Suprapubic skin (tissue), 4 donors: ENCODE measurements at places on chromosomes 4 and X. TPM values are rescaled to one million over a fixed set of nuclear protein-coding genes. Genes with fewer than 3 reads are reported as not detected.

- H3K4me1 ChIP-seq, result no peaks in the 10 kb centered on the region
- H3K4me3 ChIP-seq, result no peak overlapping the region
- no peak overlapping the region for H3K27ac ChIP-seq
- no peak for DNase-seq
- H3K27me3 ChIP-seq, result no peaks in the 10 kb centered on the region
Observed at GRCh38 chr4:3249711-3250437, 915 bp downstream of the MSANTD1 start.

Gene TRIM61
- not detected for total RNA-seq

DNA sequence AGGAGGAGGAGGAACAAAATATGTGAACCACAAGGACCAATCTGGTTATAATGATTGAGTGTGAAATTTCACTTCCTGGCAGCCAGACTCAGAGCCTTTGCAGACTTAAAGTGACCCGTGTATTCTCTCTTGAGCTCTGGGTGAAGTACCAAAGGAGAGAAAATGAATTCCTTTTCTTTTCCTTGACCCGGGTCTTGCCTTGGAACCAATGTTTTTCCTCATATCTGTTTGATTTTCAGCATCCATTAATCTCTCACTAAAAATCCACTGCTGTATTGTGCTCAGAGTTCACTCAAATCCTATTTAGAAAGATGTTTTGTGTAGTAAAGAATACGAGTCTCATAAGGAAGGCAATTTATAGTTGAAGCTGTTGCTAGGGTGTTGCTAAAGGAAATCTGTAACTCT, 78.3 kb upstream of the C1QTNF7 start:
- H3K27ac ChIP-seq, result peak overlapping the region; percentile 23
- H3K36me3 ChIP-seq, result no peaks in the 10 kb centered on the region
- DNase-seq, result no peak
- H3K27me3 ChIP-seq, result no peaks in the 10 kb centered on the region
- H3K4me3 ChIP-seq, result no peak overlapping the region

- H3K4me3 ChIP-seq, result no peak overlapping the region
- H3K27me3 ChIP-seq, result no peaks in the 10 kb centered on the region
- H3K36me3 ChIP-seq, result no peaks in the 10 kb centered on the region
- no peak for DNase-seq
- no peak overlapping the region for H3K27ac ChIP-seq
Observed at GRCh38 chr4:159787901-159788300, 685.0 kb downstream of the RAPGEF2 start.

Gene TENM3
- 1.6 TPM for total RNA-seq

GRCh38 chr4:156686120-156686519, 285.5 kb downstream of the PDGFC start:
- no peaks in the 10 kb centered on the region for H3K36me3 ChIP-seq
- no peak overlapping the region for H3K4me3 ChIP-seq
- DNase-seq, result no peak
- no peaks in the 10 kb centered on the region for H3K27me3 ChIP-seq
- H3K4me1 ChIP-seq, result peaks cover 7% of the 10 kb centered on the region

- H3K27me3 ChIP-seq, result no peaks in the 10 kb centered on the region
- H3K27ac ChIP-seq, result no peak overlapping the region
- DNase-seq, result no peak
- no peaks in the 10 kb centered on the region for H3K36me3 ChIP-seq
- H3K4me3 ChIP-seq, result no peak overlapping the region
- no peaks in the 10 kb centered on the region for H3K4me1 ChIP-seq
Observed at GRCh38 chr4:158384414-158384813, 137.3 kb upstream of the RXFP1 start.

DNA sequence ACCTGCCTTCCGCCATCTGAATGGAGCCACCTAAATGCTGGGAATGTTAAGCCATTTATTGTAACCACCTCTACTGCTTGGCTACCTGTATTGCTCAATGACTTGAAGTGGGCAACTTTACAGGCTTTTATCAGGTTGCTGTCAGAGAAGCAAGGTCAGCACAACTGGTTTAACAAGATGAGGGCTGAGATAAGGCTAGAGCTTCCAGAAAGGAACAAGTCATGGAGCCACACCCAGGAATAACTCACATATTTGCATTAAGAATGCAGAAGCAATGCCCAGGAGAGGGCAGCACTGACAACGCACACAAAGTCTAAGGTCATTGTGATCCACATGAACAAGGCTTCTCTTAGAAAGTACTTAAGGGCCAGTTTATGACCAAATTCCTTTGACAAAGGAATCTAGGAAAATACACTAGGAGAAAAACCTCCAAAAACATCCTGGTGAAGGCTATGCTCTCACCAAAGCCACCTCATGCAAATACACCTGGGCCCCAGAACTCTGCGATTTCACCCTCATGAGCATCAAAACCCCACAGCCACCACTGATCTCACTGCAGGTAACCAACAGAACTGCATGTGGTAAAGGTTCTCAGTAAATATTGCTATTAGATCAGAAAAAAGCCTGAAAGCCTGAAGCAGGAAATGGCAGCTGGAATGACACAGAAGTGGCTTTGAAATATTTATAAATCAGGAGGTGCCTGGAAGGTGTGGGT, 15.0 kb upstream of the STS start:
- no peak for DNase-seq
- no peaks in the 10 kb centered on the region for H3K36me3 ChIP-seq
- H3K27me3 ChIP-seq, result no peaks in the 10 kb centered on the region
- no peaks in the 10 kb centered on the region for H3K4me1 ChIP-seq
- no peak overlapping the region for H3K4me3 ChIP-seq
